ENCODE measurements at places on chromosomes 7 and 10.
A peak's percentile ranks its signal among the peaks of the same experiment; 100 is the strongest.

DNA sequence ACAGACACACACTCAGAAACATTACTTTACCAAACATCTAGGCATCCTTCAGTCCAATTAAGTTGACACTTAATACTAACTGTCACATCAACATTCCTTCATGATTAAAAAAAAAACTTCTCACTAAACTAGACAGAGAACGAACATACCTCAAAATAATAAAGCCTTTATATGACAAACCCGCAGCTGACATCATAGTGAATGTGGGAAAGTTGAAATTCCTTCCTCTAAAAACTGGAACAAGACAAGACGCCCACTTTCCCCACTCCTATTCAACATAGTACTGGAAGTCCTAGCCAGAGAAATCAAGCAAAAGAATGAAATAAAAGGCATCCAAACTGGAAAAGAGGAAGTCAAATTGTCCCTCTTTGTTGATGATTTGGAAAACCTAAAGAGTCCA lies 96.9 kb upstream of the PPP1R9A start:
- no peak for DNase-seq

GRCh38 chr7:121401896-121402295 lies 5.8 kb upstream of the FAM3C start:
- DNase-seq, result no peak

- DNase-seq, result peak; percentile 74
Observed at GRCh38 chr7:29563590-29564495, at the start of gene PRR15. PRR15 (plus strand) TSS chr7:29563835; CDS start chr7:29566330, 2,495 bp downstream.

DNA sequence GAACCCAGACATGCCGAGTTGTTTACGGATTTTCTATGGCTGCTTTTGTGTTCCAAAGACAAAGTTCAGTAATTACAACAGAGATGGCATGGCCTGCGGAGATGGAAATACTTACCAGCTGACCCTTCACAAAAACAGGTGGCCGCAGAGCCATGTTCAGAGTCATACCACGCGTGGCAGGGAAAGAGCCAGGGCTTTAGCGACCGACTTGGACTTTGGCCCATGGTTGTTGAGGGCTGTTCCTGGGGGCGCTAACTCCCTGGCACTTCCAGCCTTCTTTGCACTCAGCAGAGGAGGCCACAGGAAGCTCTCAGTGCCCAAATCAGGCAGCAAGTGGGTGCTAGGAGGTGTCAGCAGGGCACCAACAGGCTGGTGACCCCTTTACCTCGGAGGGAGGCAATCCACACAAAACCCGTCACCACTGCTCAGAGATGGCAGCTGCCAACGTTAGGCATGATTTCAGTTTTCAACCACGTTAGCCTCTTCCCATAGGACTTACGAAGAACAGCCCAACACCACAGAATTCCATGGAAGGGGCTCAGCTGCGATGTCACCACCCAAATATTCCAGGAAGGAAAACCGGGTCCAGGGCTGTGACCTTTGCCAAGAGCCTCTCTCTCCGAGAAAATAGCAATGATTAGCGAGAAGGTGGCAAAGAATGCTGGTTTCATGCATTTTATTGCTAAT lies 21.4 kb upstream of the CNPY1 start:
- DNase-seq, result no peak

DNA sequence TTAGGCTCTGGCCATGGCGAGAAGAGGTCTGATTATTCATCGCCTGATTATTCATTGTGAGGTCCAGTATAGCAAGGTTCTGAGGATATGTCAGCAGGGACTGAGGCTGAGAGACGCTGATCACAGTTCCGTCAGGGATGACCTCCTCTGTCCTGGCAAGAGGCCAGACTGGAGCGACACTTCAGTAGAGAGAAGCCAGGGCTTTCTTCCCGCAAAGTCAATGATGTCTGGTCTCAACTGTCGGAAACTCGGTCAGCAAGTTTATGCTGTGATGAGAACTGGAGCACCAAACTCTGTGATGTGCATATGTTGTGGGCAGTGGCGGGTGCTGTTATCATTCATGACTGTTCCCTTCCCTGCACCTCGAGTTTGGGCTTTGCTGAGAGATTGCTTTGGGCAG lies 29.0 kb upstream of the GNA12 start:
- DNase-seq, result no peak

GRCh38 chr10:17872191-17873091 lies 63.3 kb downstream of the MRC1 start:
- no peak for DNase-seq

GRCh38 chr7:1586827-1587705 lies 17.2 kb upstream of the PSMG3 start:
- DNase-seq, result no peak

- no peak for DNase-seq
Observed at GRCh38 chr7:101234636-101235035, 3.0 kb downstream of the CLDN15 start.

GRCh38 chr10:16521311-16522016 lies at the start of gene C1QL3:
C1QL3 (minus strand) TSS chr10:16521879; CDS start chr10:16521065, 814 bp downstream.
- peak; percentile 12 for DNase-seq

GRCh38 chr7:37216156-37216852 lies 232.4 kb downstream of the ELMO1 start:
- no peak for DNase-seq

GRCh38 chr10:127905001-127905847 lies 1.7 kb upstream of the PTPRE start:
- no peak for DNase-seq

DNA sequence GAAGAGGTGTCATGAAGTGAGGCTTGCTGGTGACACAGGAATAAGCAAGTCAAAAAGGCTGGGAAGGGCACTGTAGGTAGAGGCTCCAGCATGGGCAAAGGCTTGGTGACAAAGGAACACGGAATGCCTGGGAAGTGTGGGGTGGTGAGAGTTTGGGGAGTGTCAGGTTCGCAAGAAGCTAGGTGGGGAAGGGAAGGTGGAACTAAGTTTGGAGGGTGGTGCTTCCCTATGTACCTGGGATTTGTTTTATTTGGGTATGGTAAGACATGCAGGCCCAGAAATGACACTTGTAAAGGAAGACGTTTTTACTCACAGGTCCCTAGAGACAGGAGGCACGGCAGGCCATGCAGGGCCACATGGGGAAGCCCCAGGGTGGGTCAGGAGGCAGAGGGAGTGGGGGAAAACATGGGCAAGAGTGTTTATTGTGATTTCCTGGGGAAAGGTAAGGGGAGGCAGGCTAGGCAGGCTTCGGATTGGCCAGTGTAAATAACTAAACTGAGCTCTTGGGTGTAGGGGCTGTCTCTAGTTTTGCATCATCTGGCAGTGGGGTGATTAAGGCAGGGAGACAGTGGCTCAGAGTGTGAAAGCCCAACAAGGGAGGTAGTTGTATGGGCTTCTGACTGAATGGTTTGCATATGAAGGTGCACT lies 52.1 kb downstream of the SH2D4B start:
- DNase-seq, result no peak

- DNase-seq, result no peak
Observed at GRCh38 chr7:35465791-35466336, 212.0 kb upstream of the TBX20 start.

DNA sequence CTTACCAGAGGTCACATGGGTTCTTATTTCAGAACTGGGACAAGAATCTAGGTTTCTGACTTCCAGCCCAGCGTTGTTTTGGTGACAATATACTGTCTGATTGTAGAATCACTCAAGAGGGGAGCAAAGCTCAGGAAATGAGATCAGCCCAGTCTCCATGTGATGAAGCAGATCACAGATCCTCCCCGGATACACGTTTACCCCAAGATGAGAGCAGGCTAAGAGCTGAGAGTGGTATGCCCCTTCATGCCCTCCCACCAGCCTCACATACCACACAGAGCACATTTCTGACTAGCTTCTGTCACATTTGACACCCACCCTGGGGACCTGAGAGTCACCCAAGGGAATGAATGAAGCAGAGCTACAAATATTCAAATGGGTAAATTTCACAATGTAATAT lies 27.1 kb upstream of the PRKCQ start:
- DNase-seq, result no peak

- no peak for DNase-seq
Observed at GRCh38 chr10:101567165-101568006, 20.7 kb downstream of the POLL start.

- no peak for DNase-seq
Observed at GRCh38 chr7:146096994-146097393, 19.6 kb upstream of the CNTNAP2 start.

- DNase-seq, result no peak
Observed at GRCh38 chr7:15607529-15608210, 45.9 kb upstream of the AGMO start.

- no peak for DNase-seq
Observed at GRCh38 chr7:87599336-87599735, 1.3 kb downstream of the ABCB1 start.

GRCh38 chr10:61354401-61354975 lies 98.7 kb downstream of the TMEM26 start:
- no peak for DNase-seq

- no peak for DNase-seq
Observed at GRCh38 chr10:62866451-62866850, 50.3 kb upstream of the EGR2 start.

- DNase-seq, result no peak
Observed at GRCh38 chr7:87507446-87507845, 32.0 kb upstream of the ABCB4 start.

GRCh38 chr7:74441801-74442200 lies 11.9 kb upstream of the GTF2IRD1 start:
- no peak for DNase-seq

DNA sequence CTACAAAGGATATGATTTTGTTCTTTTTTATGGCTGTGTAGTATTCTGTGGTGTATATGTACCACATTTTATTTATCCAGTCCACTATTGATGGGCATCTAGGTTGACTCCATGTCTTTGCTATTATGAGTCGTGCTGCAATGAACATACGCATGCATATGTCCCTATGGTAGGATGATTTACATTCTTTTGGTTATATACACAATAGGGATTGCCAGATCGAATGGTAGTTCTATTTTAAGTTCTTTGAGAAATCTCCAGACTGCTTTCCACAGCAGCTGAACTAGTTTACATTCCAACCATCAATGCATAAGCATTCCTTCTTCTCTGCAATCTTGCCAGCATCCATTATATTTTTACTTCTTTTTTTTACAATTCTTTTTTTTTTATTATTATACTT lies 35.6 kb upstream of the FAM13C start:
- no peak for DNase-seq

GRCh38 chr7:40535678-40536077 lies 400.9 kb downstream of the SUGCT start:
- no peak for DNase-seq

- DNase-seq, result no peak
Observed at GRCh38 chr10:74765465-74765975, 60.9 kb upstream of the KAT6B start.

DNA sequence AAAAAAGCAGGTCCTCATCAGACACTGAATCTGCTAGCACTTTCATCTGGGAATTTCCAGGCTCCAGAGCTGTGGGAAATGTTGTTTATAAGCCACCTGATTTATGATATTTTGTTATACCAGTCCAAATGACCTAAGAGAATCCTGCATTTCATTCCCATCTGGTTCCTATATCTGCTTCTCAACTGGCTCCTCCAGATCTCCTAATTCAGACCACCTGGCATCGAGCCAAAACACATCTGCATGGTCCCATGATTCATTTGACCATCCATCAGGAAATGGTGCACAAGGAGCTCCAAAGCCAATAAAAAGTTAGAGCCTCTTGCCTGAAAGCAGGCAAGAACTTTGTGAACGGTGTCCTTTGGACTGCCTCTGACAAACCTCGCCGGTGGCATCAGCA lies 108.9 kb downstream of the IPMK start:
- DNase-seq, result no peak

DNA sequence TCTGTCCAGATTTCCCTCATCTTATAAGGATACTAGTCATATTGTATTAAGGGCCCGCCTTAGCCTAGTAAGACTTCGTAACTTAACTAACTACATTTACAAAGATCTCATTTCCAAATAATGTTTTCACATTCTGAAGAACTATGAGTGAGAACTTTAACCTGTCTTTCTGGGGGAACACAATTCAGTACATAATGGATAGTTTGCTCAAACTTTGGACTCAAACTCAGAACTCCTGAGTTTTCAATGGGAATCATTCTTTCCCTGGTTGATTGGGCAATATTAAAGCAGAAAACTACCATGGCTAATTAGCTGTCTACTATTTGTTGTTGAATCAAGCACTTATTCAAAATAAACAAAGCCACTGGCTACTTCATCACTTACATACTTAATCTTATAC lies 522.9 kb downstream of the REEP3 start:
- no peak for DNase-seq

- no peak for DNase-seq
Observed at GRCh38 chr10:127115100-127115499, 81.3 kb downstream of the INSYN2A start.

- no peak for DNase-seq
Observed at GRCh38 chr10:103678178-103678526, 177.2 kb downstream of the SH3PXD2A start.

- no peak for DNase-seq
Observed at GRCh38 chr10:21424459-21424861, 101.0 kb downstream of the SKIDA1 start.

DNA sequence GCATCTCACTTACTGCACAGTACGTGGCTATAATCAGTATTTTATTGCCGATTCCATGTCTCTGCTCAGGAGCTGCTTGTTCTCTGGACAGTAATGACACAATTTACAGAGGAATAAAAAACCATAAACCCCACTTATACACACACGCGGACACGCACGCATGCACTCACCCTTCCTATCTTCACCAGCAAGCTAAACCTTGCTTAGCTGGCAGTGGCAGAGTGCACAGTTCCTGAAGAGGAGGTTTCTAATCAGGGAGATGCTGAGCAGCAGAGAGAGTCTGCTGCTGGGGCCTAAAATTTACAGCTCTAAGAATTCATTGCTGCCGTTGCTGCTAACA lies 66.3 kb downstream of the SND1 start:
- DNase-seq, result no peak

GRCh38 chr10:77111611-77112550 lies 525.7 kb downstream of the KCNMA1 start:
- DNase-seq, result peak; percentile 21

DNA sequence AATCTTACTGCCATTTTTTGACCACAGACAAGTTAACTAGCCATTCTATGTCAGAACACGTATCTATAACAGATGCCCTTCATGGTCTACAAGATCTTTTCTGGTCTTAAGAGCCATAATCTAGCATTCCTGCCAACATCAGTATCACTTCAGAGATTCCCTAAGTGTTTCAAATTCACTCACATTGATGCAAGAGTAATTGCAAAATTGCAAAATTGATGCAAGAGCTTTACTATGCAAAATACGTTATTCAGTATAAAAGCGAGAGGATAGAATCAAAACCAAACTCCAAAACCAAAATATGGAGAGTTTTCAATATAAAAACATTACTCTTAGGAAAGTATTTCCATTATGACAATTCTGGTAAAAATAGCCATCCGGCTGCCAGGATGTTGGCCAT lies 38.1 kb upstream of the PPP1R17 start:
- DNase-seq, result no peak

- no peak for DNase-seq
Observed at GRCh38 chr10:113313048-113313602, 239.7 kb upstream of the HABP2 start.

GRCh38 chr10:100883312-100883821 lies 29.4 kb upstream of the SLF2 start:
- no peak for DNase-seq

All from NCI-H774 (cell line).